ENCODE measurements at places on chromosomes 2 and 18.

GRCh38 chr2:22628221-22628620 lies 756.8 kb upstream of the KLHL29 start:
- no peak for DNase-seq

- no peak for DNase-seq
Measured at GRCh38 chr2:135745545-135745944, 3.9 kb downstream of the UBXN4 start.

GRCh38 chr2:211439011-211439410 lies 882.6 kb downstream of the CPS1 start:
- no peak for DNase-seq

GRCh38 chr2:44616667-44617155 lies 255.0 kb downstream of the CAMKMT start:
- DNase-seq, result peak; percentile 3

DNA sequence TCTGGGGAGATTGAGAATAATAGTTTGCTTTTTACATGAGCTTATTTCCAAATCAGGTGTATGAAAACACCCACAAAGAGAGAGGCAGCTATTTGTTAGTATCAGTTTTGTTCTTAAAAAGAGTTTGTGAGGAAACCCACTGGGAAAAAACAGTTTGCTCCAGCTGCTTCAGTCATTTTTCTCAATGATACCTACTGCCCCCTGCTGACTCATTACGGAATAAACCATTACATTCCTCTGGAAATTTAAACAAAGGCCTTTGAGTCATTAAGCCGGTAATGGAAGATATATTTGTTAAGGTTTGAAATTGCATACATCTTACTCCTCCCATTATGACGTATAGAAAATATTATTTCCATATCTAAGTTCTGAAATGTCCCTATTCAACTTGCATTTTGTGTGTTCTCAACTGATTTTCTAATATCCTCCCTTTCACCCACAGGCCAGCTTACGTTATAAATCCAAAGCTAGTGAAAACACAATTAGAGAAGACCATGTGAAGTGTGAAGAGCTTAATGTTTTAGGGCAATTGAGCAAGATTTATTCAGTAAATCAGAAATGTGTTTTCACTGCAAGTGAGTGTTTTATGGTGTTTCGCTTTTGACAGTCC lies 761.6 kb downstream of the DSC3 start:
- DNase-seq, result peak; percentile 64

GRCh38 chr2:46977280-46977665 lies 61.7 kb upstream of the MCFD2 start:
- no peak for DNase-seq

DNA sequence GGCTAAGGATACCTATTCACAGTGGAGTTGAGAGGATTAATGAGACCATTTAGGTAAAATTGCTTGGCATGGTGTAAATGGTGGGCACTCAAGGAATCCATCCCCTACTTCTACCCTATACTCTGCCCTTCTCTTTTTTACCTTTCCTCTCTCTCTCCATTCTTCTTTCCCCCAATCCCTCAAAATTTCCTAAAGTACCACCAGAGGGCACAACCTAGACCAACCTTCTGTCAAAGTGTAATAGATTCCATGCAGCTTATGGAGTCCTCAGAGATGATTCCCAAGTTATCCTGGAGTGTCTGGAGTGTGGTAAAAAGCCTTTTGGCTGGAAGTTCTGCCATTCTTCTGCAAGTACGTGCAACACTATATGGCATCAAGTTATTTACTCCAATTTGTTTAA lies 33.0 kb upstream of the CCDC195 start:
- no peak for DNase-seq

DNA sequence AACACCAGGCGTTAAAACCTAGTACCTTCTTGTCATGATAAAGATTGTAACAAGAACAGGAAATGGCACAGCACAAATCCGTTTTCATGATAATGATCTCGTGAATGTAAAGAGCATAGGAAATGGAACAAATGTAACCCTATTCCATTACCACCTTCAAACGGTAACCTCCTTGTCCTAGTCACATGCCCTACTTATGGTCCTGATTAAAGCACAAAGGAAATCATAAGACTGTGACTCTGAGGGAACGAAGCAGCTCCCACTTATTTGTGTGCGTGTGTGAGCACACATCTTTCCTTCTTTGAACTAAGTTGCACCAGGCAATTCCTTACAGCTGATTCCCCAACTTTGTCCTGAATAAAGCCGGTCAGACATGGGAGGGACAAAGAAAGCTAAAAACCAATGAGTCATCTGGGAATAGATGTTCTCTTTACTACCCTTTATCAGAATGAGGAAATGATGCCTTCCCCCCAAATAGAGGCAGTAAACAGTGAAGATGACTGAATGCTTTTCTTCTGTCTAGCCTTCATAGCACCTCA lies 192.6 kb downstream of the IKZF2 start:
- peak; percentile 76 for DNase-seq

- peak; percentile 77 for DNase-seq
Measured at GRCh38 chr2:156333274-156333950, 891 bp upstream of the NR4A2 start.

DNA sequence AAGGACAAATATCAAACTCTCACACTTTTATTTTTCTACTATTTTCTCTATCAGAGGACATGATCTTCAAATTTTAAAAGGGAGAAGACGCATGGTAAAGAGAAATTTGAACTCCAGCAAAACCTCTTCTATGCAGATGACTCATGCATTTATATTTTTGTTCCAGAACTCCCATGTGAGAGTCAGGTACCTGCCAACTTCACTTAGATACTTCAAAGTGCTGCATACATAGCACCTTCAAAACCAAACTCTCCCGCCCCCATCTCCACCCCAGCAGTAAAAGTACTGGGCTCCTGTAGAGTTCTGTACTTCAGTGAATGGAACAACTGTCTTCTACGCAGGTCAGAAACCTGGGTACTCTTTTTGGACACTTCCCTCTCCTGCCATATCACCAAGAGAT lies 398.3 kb downstream of the TGIF1 start:
- no peak for DNase-seq

- DNase-seq, result peak; percentile 58
Measured at GRCh38 chr2:98601532-98602132, 6.7 kb downstream of the COA5 start.

GRCh38 chr2:75552222-75552621 lies 8.5 kb downstream of the EVA1A start:
- no peak for DNase-seq

GRCh38 chr2:40394031-40394430 lies 57.9 kb downstream of the SLC8A1 start:
- peak; percentile 20 for DNase-seq

- DNase-seq, result peak; percentile 32
Measured at GRCh38 chr18:13500227-13500865, 226.0 kb downstream of the FAM210A start.

GRCh38 chr18:36762074-36762473 lies 66.7 kb downstream of the TPGS2 start:
- DNase-seq, result no peak

DNA sequence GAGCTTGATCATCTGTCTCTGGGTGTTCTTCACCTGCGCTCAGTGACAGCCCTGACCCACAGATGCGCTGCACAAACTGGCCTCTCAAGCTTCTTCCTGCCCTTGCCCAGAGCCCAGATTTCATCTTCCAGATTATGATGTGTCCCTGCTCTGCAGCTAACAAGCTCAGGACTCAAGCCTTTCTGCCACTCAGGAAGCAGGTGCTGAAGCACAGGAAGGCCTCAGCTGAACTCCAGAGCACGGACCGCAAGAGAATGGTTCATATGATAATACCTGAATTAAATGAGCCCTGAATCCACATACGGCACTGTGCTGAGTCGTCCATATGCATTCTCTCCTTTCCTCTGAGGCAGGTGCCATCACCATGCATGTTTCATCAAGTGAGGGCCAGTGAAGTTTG lies 3.8 kb downstream of the CD207 start:
- DNase-seq, result no peak

GRCh38 chr2:135773917-135774316 lies 32.3 kb downstream of the UBXN4 start:
- DNase-seq, result peak; percentile 24

DNA sequence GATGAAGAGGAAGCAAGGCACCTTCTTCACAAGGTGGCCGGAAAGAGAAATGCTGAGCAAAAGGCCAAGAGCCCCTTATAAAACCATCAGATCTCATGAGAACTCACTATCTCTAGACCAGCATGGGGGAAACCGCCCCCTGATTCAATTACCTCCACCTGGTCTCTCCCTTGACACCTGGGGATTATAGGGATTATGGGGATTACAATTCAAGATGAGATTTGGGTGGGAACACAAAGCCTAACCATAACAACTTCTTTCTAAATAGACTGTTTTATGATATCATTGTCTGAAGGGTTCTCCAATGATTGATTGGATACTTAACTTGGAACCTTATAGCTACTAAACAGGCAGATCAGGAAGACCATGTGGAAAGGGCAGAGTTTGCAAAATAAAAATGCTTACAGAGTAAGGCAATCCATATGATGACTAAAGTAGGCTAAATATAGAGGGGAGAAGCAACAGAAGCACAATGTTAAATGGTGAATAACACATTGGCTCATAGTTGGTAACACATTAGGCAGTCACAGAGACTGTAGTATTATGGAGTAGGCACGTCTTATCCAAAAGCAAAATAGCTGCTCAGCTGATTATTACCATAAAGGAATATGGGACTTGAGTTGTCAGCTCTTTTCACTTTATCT lies 179.0 kb downstream of the BARD1 start:
- no peak for DNase-seq

DNA sequence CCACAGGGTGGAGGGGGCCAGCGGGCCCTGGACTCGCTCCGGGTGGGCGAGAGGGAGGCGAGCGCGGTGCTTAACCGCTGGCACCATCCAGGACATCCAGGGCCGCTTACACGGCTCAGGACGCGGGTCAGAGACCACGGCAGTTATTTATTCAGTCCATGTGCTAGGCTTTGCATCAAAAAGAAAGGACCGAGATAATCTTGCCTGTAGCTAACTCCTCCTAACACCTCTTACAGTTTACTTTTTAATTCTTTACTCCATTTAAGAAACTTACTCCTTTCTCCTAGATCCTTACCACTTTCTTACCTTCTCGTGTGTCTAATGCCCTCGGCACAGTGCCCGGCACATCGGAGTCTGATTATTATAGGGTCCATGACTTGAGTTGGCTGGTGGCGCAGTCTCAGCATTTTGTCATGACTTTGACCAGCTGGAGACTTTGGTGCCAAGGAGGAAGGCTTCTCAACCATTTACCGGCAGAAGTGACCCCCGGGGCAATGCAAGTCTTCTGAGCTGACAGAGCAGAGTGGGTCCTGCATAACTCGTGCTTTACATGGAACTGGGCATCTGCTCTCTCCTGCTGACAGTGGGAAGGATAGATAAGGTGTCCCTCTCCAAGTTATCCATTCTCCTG lies 503 bp downstream of the ANXA4 start:
- DNase-seq, result peak; percentile 46

GRCh38 chr2:42930025-42930581 lies 137.7 kb upstream of the HAAO start:
- DNase-seq, result peak; percentile 58

DNA sequence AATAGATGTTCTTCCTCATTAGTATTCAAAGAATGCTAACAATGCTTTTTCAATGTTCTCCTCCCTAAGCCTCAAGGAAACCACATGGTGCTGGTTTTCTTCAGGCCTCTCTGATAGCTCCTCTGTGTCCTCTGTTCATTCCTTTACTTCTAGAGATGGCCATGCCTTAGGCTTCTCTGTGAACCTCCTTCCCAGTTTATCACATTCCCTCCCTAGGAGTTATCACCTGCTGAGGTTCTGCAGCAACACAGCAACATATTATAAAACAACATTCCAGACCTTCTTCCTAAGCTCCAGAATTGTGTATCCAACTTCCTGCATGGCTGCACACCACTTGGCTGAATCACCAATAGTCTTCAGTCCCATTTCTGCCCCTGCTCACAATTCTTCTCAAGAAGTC lies 325.5 kb downstream of the IRS1 start:
- no peak for DNase-seq

GRCh38 chr18:8513249-8513648 lies 96.0 kb upstream of the RAB12 start:
- DNase-seq, result no peak

DNA sequence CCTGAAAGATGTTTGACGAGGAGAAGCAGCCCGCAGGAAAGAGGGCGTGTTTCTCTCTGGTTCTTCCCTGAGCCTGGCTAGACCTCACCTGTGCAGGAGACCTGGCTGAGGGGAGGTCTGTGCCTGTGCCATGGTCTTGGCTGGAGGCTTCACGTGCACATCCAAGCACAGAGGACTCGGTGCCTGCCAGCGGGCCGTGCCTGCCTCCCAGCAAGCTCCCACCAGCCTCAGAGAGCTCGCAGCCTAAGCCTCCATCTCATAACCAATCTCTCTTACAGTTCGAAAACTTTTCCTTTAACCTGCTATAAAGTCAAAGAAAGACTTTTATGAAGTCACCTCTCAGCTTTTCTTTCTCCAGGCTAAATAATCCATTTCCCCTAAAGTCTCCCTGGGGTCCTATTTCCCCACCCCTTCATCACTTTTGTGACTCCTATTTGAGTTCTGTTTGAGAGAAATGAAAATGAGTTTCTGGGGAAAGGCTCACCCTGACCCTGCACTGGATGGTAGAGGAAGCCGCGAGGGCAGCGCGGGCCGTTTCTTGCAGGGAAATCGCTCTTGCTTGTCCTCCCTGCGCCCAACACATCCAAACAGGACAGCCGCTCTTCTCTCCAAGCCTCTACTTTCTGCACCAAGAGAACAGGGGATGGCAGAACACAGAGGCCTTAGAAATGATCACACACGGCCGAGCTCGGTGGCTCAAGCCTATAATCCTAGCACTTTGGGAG lies 521.0 kb downstream of the SOX11 start:
- no peak for DNase-seq

GRCh38 chr2:25714740-25715139 lies 41.4 kb upstream of the DTNB start:
- peak; percentile 37 for DNase-seq

- no peak for DNase-seq
Measured at GRCh38 chr2:238930216-238930615, 82.3 kb downstream of the TWIST2 start.

DNA sequence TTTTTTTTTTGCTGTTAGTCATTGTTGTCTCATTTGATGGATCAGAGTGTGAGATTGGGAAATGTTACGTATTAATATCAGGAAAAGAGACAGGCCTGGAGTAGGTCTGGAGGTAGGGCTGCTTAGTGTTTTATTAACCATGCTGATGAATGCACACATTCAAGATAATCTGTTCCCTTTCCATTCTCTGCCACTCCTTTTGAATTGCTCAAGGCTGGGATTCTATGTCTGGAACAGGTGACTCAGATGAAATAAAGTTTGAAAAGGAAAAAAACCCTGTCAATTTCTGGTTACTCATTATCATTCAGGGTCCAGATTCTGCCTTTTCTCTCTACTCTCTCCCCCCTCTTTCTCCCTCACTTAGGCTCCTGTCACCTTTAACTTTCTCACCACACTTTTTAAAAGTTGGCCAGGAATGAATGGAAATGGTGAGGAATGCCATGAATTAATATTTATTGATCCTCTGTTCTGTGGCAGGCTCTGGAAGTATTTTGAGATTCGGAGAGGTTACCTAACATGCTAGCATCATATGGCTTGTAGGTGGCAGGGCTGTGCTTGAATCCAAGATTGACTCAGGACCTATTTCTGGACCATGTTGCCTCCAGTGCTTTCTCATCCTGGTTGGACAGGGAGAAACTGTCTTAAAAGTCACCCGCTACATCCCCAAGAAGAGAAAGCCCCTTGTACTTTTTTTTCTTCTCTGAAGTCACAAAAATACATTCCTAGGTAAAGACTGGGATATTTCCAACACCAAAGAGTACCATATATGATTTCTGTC lies 40.2 kb downstream of the MAP4K4 start:
- no peak for DNase-seq

Data from hematopoietic multipotent progenitor cell treated with erythropoietin and hydrocortisone succinate and interleukin-3 and kit ligand, for 4 days (in vitro differentiated cells).